ENCODE measurements at places on chromosomes 11 and 22.

DNA sequence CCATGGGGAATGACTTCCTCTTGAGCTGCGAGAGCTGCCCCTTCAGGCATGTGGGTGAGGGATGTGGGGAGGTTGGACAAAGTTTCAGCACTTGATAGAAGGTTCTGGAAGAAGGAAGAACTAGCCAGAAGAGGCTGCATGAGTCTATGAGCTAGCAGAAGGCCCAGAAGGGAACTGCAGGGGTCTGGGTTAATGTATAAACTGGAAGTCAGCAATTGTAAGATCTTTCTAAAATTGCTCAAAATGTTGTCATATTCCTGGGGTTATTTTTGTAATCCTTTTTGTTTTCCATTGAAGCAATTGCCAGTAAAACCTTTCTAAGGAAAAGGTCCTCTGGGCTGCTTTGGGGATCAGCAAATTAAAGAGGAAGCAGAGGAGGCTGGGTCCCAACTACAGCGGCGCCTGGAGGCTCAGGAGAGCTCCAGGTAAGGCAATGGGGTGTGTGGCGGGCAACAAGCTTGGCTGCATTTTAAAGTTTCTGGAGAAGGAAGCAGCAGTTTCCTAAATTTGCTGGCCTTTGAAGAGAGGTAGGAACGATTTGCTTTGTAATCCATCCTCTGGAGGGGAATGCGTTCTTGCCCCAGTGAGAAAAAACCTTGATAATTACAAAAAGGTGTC lies 29.2 kb downstream of the ADAMTS15 start:
- DNase-seq = no peak

GRCh38 chr22:24190596-24191208 lies 9.4 kb downstream of the SUSD2 start:
- no peak for DNase-seq

DNA sequence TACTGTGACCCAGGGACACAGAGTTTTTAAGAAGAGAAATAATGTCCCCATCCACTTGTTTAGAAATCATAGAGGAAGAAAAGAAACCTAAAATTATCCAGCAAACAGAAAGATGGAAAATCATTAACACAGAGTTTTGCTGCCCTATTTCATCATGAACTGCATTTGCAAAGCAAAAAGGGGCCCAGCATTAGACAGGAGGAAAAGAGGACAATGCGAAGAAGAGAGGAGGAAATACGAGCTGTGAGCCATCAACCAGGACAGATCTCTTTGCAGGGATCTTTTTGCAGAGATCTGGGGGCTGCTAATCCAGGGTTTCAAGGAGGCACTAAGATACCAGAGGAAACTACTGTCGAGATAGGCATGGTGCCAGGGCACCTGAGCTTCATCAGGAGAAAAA lies 14.4 kb upstream of the NCAM1 start:
- DNase-seq = no peak

DNA sequence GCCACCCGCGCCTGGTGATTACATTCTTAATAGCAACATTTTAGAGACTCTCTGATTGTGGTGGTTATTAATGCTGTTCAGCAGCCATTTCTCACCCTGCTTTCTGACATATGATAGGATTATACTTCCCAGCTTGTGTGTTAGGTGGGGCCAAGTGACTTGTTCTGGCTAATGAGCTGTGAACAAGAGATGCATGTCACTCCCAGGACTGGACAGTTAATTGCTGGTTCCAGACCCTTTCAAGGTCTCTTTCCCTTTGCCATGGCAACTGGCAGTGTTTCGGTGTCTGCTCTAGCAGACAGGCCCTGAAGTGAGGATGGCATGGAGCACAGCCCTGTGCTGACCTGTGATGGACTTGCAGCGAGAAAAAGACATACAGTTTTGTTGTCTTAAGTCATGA lies 8.9 kb upstream of the PTPRJ start:
- DNase-seq = no peak

- DNase-seq = no peak
Observed at GRCh38 chr11:12042215-12042676, 33.8 kb upstream of the DKK3 start.

GRCh38 chr11:65499713-65500386 lies 1.0 kb downstream of the MALAT1 start:
- DNase-seq = no peak

DNA sequence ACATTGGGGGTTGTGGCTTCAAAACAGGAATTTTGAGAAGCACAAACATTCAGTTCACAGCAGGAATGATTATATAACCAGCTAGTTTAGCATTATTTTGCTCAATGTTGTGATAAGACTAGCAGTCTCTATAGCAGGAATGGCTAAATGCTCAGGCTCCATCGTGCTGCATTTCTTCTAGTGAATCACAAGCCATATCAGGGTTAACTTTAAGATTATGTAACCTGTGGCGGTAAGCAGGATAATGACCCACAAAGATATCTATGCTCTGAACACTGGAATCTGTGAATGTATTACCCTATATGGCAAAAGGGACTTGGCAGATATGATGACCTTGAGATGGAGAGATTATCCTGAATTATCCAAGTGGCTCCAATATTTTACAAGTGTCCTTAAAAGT lies 14.8 kb downstream of the FSHB start:
- DNase-seq = no peak

DNA sequence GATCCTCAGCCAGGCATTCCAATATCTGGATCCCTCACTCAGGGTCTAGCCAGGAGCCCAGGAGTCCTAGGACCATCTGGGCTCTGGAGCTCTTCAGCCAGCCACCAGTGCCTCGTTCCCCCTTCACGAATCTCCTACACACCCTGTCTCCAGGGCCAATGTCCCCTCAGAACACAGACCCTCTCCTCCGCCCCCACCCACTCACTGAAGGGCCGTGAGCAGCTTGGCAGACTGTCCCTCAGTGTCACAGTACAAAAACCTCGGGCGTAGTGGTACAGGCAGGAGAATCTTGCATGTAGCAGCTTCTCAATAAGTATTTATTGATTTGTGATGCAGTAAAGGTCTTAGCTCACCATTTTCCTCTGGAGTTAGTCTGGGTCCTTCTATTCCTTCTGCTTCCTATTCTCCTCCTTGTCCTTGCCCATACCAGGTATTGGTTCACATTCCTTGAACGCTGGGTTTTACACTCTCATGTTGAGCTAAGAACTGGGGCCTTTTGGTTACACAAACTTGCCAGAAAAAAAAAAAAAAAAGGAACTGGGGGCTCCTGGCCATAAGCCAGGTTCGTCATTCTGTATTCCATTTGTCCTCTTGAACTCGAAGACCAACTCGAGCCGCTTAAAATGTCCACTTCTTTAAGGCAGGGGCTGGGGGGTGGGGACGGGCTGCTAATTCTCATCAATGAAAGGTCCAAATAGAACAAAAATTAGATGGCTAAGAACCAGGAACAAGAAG lies 2.3 kb downstream of the CXCR5 start:
- DNase-seq = no peak

All from NCI-H1092 treated with DMSO at 0.1 percent for 48 hours (cell line).